ENCODE measurements at places on chromosomes 7 and 10.

DNA sequence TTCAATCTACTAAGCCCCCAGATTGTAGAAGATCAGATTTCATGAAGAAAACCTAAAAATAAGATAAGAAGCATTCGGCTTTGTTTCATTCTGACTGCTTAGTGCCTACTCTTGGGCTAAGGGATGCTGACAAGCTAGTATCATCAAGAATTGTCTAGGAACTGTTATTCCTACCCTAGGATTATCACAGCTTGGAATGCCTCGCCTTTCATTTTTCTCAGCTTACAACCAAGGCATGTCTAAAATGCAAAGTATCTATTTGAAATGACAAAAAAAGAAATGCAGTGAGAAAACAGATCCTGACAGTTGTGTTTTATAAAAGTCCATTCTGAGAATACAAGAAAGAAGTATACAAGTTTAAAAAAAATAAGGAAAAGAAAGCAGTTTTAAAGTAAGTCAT lies 441.0 kb downstream of the KCNMA1 start:
- no peak for DNase-seq

- DNase-seq: no peak
Measured at GRCh38 chr7:2080477-2080876, 152.3 kb downstream of the MAD1L1 start.

DNA sequence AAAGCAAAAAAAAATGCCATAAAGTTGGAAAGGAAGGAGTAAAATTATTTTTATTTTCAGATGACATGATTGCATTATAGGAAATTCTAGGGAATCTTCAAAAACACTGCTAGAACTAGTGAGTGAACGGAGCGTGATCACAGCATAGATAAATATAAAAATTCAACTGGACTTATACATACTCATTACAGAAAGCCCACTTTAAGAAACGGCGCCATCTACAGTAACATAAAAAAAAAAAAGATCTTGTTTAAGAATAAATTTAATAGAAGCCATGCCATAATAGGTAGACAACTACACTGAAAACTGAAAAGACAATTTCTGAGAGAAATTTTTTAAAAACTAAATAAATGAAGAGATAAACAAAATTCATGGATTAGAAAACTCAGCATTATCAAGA lies 623.1 kb upstream of the MGMT start:
- DNase-seq: no peak

DNA sequence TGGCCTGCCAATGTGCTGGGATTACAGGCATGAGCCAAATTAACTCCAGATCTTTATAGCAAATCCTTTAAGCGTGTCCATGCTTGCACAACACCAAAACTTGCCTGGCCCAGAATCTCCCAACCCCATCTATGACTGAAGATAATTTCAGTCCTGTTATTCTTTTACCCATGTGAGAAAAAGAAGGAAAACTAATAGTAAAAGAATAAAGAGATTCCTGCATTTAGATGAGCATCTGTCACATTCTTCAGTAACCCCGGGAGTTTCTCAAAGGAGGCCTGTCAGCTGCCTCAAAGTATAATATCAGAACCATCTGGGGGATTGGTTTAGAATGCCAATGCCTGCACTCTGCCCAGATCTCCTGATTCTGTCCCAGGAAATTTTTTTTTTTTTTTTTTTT lies 158.1 kb upstream of the KMT2E start:
- DNase-seq: no peak

DNA sequence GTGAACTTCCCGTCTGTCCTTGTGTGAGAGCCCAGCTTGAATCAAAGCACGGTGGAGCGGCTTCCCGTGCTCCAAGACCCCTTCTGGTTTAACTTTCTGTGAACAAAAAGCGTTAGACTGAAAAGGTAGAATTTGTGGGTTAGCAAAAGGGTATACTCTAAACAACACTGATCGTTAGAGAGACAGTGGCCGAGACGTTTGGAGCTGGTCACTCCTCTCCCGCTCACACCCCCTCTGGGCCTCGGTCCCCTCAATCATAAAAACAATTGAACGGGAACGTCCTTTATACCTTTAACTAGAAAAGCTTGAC lies 502 bp downstream of the PRKRIP1 start:
- DNase-seq: no peak

GRCh38 chr10:43648095-43648397 lies 635 bp downstream of the ZNF32 start:
- no peak for DNase-seq

DNA sequence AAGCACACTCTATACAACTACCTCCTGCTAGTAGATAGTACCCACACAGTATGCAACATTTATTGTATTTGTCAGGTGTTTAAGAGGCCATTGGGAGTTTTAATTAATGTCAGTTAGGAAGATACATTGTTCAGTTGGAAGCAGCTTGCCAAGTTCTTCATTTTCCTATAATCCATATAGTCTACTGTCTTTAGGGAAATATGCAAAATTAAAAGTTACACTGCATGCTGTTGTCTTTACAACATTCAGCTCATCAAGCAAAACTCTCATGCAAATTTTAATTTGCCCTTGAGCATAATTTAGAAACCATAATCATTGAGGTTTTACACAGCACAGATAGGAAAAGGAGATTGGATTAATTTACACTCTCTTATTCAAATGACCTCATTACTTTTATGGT lies 17.4 kb downstream of the FOXP2 start:
- DNase-seq: no peak

GRCh38 chr10:133481086-133481643 lies 27.4 kb downstream of the SCART1 start:
- DNase-seq: no peak

DNA sequence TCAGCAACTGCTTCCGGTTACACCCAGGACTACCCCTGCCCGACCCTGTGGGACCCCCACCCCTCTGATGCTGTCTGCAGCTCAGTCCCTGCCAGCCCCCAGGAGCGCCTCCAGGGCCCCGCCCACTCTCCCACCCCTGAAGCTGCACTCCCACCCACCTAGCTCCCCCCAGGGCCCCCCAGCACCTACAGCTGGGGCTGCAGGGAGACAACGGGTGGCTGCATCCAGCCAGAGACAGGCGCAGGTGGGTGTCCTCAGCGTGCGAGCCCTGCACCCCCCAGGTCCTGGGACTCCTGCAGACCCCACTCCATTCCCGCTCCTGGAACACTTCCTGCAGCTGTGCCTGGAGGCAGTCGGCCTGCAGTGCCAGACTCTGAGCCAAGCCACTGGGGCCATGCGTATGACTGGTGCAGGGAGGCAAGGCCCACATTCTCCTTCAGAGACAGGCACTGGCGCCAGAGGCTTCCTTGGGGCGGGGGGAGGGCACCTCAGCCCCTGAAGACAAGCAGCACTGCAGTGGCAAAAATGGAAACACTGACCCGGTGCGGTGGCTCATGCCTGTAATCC lies 6.1 kb downstream of the CYP2W1 start:
- no peak for DNase-seq

- DNase-seq: no peak
Measured at GRCh38 chr10:15035385-15036301, 8.1 kb upstream of the OLAH start.

DNA sequence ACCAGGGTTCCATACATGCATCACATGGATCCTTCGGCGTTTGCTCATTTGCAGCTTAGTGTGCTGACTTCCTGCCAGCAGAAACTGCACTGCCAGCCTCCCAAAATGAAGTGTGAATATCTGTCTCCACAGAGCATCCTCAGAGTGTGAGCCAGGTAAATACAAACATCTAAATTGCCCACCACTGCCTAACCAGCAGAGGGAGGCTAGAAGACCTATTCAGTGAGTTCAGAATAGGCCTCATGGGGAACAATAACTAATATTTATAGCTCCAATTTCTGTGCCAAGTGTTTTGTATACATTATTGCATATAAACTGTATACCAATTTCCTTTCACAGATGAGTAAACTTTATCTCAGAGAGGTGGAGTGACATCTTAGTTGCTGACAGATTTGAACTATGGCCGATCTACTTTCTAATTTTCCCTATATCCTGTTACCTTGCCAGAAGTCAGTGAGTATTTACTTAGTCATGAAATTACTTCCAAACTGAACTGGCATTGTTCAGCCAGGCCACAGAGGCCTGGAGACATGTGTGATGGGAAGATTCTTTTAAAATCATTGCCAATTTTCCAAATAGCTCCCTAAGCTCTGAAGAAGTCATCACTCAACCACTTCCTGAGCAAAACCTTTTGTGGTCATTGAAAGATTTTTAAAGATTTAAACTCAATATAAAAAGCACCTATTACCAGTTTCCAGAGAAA lies 926.5 kb upstream of the GHITM start:
- no peak for DNase-seq

DNA sequence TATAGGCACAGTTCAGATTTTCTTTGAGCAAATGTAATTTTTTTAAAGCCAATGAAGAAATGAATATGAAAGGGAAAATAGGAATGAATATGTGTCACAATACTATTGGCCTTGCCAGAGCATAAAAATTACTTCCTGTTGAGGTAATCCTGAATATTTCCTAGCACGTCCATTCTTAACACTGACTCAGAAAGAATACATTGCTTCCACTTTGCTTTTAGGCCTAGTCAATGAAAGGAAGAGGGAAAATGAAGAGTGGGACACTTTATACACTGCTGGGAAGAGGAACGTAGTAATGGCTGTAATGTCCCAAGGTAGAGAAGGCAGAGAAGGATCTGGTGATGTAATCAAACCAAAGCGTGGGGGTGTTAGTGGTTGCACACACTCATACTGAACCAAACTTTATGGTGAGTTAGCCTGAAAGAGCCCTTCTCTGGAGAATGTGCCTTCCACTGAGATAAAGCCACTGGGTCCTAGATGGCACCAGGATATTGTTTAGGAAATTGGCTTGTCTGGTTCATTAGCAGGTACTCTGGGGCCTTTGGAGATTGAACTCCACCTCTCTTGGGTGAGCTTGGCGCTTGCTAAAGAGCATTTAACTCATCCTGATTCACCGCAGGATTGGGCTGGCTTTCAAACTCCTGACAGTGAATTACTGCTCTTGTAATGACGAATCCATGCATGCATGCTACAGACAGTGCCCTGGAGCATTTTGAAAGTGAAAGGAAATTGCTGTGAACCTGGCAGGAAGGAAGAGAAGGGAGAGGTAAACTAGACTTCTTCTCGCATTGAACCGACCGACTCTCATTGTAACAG lies 254.9 kb downstream of the KIAA1217 start:
- no peak for DNase-seq

- DNase-seq: no peak
Measured at GRCh38 chr7:74030861-74031260, 2.9 kb downstream of the ELN start.

- DNase-seq: no peak
Measured at GRCh38 chr7:39017369-39017915, 39.7 kb downstream of the POU6F2 start.

- DNase-seq: no peak
Measured at GRCh38 chr10:26655746-26656145, 41.8 kb upstream of the PDSS1 start.

GRCh38 chr10:100730725-100731406 lies 14.5 kb upstream of the PAX2 start:
- no peak for DNase-seq

- no peak for DNase-seq
Measured at GRCh38 chr7:81459485-81459884, 310.4 kb downstream of the HGF start.

GRCh38 chr7:120586571-120586970 lies 271.4 kb downstream of the TSPAN12 start:
- DNase-seq: no peak

- no peak for DNase-seq
Measured at GRCh38 chr7:131012477-131013031, 278.5 kb upstream of the KLF14 start.

DNA sequence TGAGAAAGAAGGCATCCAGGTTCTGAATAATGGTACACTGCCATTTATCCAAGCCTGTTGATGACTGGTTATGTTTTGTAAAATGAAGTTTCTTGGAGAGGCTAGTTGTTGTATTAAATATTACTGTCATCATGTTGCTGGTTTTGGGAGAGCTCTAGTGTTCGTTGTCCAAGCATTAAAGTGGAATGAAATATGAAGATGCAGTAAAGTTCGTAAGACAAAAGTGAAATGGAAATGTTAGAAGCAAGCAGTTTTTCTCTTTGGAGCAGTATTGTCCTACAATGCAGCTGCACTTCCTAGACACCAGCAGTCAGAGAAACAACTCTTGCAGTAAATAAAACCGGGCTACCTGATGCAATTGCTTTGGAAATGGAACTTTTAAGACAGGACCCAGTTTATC lies 156.8 kb upstream of the FZD1 start:
- no peak for DNase-seq

DNA sequence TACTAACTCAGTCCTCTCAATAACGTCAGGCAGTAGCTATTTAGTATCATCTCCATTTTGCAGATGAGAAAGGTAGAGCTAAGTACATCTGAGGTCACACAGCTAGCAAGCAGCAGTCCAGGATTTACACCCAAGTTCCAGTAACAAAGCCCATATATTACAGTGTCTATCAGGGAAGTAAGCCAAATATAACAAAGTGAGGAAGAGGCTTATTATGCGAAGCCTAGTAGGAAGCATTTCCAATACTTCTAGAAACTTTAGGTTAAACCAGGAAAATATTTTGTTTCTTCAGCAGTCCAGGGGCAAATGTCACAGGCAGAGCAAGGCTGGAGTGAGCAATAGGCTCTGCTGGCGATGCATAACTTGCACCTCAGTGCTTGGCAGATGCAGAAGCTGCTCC lies 53.9 kb downstream of the NOC3L start:
- no peak for DNase-seq

- no peak for DNase-seq
Measured at GRCh38 chr10:77635402-77636227, 2.0 kb downstream of the KCNMA1 start.
